Activated T-cell treated with anti-CD3 and anti-CD28 coated beads for 4 hours (primary cell): ENCODE measurements at places on chromosomes 7 and 10.

DNA sequence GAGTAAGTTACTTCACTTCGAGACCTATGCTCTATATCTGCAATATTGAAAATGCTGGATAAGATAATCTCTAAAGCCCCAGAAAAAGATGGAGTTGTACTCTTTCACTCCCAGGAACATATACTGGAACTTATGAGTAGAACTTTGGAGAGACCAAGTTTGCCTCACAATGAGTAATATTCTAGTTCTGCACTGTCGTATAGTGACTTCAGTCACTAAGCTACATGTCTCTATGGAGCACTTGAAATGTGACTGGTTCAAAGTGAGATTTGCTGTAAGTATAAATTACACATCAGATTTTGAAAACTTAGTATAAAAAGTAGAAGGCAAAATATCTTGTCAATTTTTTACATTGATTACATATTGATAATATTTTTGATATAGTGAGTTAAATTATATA is 116.4 kb downstream of the PTEN start:
- DNase-seq = no peak

GRCh38 chr7:49788455-49789059 is 15.1 kb downstream of the VWC2 start:
- no peak for DNase-seq

DNA sequence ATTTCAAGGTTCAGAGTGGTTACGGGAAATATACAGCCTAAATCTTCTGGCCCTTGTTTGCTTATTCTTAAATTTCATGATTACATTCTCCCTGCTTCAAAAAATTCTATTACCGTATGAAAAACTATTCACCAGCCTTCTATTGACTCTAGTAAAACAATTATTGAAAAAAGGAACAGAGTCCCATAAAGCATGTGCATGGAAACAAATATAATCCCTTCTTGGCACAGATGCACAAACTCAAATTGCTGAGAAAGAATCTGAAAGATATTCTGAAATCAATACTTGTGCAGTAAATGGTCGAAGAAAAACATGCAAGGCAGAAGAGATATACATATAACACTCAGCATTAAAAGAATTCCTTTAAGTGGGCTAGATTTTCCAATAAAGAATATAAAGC is 83.6 kb downstream of the LRRN3 start:
- no peak for DNase-seq

DNA sequence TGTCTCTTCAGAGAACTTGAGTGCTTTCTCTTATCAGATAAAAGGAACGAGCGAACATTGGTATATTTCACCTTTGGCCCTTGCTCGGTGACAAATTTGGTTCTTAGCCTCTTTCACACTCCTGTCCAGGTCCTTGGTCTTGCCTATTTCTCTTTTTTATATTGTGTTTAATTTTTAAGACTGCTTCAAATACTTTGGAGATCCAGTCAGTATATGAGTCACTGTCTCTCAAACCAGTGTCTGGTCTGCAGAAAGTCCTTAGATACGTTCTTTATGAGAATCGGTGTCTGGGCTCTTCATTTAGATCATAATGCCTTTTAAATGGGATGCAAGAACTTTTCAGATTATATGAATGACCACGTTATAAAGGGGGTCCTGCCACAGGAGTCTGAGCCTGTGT is 55.0 kb downstream of the PIK3AP1 start:
- DNase-seq = no peak

- DNase-seq = no peak
Measured at GRCh38 chr10:5480162-5480941, 19.0 kb downstream of the CALML5 start.

GRCh38 chr10:6746782-6747181 is 166.7 kb upstream of the PRKCQ start:
- no peak for DNase-seq
